ENCODE measurements at places on chromosomes 12 and 14.

GRCh38 chr12:82788594-82788993 is 101.9 kb downstream of the TMTC2 start:
- DNase-seq = no peak

GRCh38 chr14:97393244-97393643 is 596.1 kb downstream of the VRK1 start:
- no peak for DNase-seq

- no peak for DNase-seq
Observed at GRCh38 chr12:80937391-80938238, at the start of gene LIN7A. TSS of gene LIN7A (minus strand) at chr12:80937934. CDS start at chr12:80937722, 212 bp downstream.

GRCh38 chr12:18323159-18323558 is 61.8 kb downstream of the PIK3C2G start:
- no peak for DNase-seq

DNA sequence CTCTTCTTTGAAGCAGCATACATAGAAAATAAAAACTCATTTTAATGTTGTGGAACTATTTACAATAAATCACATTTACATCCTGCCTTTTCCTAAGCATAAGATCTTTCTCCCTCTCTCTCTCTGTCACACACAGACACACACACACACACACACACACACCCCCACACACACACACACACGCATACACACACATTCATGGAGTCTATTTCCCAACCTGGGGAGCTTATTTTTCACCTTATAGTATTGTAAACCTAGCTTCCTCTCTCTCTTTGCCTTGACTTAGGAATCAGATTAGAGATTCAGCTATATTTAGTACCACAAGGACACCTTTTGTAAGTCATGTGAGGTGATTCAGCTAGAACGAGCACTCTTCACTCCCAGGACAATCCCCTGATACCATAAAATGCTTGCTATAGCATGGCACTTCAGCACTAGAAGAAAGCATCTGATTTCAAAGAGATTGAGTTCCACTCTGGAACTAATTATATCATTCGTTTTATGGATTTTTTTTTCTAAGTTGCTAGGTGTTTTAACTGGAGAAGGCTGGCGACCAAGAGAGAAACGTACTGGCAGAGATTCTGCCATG is 23.6 kb downstream of the TMEM30B start:
- no peak for DNase-seq

DNA sequence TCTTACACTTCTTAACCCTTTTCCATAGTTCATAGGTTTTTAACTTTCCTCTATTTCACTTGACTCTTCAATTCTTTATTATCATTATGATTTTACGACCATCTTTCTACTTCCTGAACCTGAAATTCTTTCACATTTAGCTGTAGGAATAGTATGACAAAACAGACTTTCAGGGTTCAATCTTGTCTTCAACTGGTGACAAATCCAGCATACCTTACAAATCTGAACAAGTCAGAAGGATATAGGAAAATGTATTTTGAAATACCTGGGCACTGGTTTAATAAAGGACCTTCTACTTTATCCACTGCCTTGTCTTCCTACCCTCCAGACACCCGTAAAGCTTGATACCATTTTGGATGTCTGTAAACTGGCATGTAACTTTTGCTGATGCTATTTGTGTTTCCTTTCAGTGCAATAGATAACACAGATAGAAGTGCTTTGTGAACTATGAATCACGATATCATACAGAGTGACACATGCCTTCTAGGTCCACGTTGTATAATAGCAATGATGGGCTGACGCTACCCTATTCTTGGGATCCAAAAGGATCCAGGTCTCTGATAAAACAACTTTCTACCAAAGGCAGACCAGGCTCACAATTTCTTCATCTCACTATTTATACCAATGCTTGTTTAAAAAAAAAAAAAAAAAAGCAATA is 77.4 kb upstream of the SAV1 start:
- no peak for DNase-seq

DNA sequence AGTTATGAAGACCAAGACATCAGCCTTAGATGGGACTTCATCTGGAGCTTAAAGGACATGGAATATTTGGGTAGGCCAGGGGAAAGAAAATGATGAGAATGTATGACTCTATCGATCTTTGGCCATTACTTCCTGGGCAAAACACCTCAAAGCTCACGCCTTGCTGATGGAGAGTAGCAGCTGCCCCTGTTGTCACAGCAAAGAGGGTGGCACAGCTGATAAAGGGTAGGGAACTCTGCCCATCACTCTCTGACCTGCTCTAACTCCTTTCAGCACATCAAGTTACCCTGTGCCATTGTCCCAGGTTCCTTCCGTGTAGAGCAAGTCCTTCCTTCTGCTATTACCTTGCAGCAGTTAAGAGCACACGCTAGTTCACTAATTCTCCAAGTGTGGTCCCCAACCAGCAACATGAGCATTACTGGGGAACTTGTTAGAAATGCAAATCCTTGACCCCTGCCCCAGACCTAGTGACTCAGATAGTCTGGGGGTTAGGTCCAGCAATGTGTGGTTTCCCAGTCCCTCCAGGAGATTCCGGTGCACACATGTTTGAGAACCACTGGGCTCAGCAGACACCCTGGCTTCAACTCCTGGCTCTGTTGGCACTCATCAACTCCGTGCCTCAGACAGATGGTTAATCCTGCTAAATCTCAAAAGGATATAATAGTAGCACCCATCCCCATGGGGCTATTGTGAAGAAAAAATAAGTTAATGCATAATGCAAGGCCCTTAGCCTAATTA is 93.7 kb upstream of the EEA1 start:
- DNase-seq = no peak

DNA sequence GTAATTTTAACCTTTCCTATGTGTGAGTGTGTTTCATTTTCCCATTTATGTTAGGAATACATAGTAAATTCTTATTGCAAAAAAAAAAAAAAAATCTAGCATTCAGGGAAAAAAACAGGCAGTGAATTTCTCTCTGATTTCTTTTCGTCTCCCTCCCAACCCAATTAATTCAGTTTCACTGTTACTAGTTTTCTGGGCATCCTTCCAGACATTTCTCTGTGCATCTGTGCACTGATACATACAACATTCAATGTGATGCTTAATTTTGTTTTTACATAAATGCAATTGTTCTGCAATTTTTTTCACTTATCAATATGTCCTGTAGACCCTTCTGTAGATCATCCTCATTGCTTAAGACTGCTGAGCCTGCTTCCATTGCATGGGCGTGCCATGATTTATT is 694.3 kb upstream of the TBX3 start:
- DNase-seq = no peak

GRCh38 chr12:42982828-42983227 is 393.3 kb upstream of the PRICKLE1 start:
- DNase-seq = no peak

GRCh38 chr14:68140076-68140741 is 320.6 kb downstream of the RAD51B start:
- DNase-seq = no peak

- no peak for DNase-seq
Observed at GRCh38 chr12:97142737-97143410, 235.8 kb downstream of the NEDD1 start.

DNA sequence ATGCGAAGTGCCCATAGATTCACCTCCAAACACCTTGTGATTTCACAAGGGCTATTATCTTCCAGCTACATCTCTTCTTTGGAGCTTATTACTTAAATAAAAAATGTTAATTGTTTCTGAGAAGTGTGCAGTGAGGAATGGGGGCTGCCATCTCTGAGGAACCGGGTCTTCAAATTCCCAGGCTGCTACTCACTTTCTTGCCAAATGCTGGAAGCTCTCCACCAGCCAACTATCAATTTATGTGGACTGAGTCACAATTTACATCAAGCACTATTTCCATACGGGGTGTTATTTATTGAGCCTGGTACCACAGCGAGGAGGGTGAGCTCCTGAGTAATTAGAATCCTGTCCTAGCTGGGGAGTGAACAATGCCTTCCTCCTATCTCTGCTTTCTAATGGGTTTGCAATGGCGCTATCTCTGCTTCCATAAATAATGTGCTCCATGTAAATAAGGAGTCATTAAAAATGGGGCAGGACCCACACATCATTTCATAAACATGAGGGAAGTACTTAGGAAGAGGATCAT is 898.3 kb downstream of the VRK1 start:
- no peak for DNase-seq

GRCh38 chr14:47194055-47194454 is 481.4 kb downstream of the MDGA2 start:
- no peak for DNase-seq

DNA sequence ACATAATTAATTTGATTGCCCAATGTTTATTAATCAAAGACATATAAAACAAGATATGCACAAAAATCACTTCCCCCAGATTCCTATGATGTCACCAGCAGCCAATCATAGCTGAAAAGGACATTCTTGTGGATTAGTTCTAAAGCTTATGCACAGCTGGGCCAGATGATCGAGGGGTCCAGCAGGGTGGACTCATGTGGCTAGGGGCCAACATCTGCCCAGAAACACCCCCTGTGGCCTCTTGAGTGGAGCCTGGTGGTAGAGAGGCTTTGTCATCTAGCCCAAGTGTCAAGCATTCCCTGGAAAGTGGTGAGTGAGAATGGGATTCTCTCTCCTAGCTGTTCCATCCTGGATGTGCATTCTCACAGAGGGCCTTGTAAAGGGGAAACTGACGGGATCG is 590.0 kb downstream of the BCL11B start:
- no peak for DNase-seq

- DNase-seq = no peak
Observed at GRCh38 chr12:127656266-127656665, 610.7 kb upstream of the TMEM132C start.

DNA sequence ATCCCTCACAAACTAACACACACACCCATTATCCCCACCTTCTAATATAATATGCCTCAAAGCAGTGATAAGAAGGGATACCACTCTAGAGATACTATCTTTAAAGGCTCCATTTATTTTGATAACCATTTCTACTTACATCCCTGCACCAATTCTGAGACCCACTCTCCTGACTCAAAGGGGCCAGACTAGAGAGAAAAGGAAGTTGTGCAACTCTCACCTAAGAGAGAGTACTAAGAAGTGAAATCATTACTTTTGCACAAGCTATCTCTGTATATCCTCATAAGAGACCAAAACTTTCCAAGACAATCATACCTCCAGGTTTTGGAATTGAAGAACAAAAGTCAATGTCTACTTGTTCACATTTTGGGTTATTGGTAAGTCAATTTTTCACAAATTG is 45.4 kb upstream of the USP15 start:
- DNase-seq = peak; percentile 73

DNA sequence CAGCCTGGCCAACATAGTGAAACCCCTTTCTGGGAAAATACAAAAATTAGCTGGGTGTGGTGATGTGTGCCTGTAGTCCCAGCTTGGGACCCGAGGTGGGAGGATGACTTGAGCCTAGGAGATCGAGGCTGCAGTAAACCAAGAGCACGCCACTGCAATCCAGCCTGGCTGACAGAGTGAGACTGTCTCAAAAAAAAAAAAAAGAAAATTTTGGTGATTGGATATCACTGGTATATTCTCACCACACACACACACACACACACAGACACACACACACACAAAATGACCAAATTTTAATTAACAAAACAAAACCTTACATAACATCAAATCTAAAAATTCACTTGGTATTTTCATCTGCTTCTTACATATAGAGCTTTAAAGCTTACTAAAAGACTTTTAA is 3.4 kb upstream of the FAM177A1 start:
- no peak for DNase-seq

GRCh38 chr12:120588948-120589930 is 8.0 kb upstream of the POP5 start:
- DNase-seq = no peak

GRCh38 chr12:94267537-94267872 is 119.1 kb downstream of the PLXNC1 start:
- no peak for DNase-seq

DNA sequence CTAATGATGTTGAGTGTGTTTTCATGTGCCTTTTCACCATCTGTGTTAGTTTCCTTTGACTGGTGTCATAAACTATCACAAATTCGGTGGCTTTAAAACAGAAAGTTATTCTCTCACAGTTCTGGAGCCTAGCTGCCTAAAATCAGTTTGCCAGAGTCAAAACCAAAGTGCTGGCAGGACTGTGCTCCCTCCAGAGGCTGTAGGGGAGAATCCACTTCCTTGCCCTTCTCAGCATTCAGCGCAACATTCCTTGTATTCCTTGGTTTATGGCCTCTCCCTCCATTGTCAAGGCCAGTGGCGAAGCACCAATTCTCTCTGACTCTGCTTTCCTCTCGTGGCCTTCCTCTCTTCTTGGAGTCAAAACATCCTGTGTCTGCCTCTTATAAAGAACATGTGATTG is 174.2 kb upstream of the PDE3A start:
- no peak for DNase-seq

- no peak for DNase-seq
Observed at GRCh38 chr14:62381311-62382070, 619.3 kb downstream of the SNAPC1 start.

GRCh38 chr12:56078931-56079722 is 838 bp upstream of the ERBB3 start:
- peak; percentile 36 for DNase-seq

- no peak for DNase-seq
Observed at GRCh38 chr14:91117960-91118359, 4.1 kb downstream of the DGLUCY start.

- DNase-seq = peak; percentile 32
Observed at GRCh38 chr14:51185754-51186153, 54.3 kb upstream of the TMX1 start.

DNA sequence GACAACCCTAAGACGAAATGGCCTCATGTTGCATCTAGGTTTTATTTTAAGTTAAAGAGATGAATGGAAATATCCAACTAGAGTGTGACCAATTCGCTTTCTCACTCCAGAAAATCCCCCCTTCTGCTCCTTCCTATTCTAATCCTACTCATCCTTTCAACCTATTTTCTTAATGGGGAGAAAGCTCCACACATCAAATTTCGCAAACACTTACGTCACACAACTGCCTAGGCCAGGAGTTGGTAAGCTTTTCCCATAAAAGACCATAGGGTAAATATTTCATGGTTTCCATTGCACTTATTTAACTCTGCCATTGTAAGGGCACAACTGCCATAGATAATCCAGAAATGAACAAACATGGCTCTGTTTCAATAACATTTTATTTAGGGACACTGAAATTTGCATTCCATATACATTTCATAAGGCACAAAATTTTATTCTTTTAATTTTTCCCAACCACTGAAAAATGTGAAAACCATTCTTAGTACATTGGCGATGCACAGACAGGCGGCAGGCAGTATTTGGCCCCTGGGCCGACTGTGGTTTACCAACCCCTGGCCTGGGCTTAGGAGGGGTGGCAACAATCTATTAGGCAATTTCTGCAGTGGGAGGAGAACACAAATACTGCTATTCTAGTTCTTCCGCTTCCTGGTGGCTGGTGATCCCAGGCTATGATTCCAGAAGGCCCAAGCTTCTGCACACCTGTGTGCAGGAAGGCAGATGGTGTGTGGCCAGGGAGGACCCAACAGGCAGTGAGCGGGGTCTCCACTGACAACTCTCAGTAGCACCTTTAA is 67.2 kb upstream of the FOXN3 start:
- DNase-seq = peak; percentile 93

GRCh38 chr14:99936056-99936455 is 129.2 kb upstream of the EVL start:
- DNase-seq = no peak

DNA sequence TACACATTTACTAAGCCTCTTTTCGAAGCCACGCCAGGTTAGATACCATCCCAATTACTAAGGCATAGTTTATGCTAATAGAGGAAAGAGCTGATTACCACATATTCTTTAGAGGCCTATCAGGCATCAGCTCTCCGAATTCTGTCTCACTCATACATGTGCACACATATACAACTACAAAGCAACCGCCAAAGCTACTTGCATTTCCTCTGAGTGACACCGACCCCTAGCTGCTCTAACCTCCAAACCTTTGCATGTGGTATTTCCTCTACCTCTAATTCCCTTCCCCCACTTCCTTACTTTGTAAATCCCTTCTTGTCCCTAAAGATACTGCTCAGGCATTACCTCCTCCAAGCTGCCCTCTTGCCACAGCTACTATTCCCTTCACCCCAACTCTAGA is 107.2 kb downstream of the DUSP6 start:
- DNase-seq = peak; percentile 91
